Right renal pelvis (tissue), 4 donors: ENCODE measurements at places on chromosomes 4 and X. TPM values are rescaled to one million over a fixed set of nuclear protein-coding genes. Genes with fewer than 3 reads are reported as not detected.

The KLKB1 gene
- 1.1 TPM for polyA plus RNA-seq

The ARX gene
- polyA plus RNA-seq: not detected

The BBS12 gene
- 15.7 TPM for polyA plus RNA-seq

The ZIC3 gene
- not detected for polyA plus RNA-seq

DNA sequence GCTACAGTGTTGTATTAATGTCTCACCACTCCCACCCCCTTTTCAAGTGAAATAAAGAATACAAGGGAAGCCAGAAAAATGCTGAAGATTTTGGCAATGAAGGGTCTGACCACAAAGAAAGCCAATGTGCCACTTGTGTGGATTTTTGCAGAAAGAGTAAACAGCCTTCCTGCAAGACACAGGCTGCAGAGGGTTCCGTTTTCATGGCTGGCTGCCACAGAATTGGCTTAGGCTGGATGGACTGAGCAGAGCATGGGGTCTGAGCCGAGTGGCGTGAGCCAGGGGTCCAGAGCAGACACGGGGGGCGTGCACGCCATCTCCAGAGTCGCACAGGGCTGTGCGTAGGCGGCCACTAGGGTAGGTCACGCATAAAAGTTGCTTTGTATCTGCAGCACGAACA is 69.2 kb downstream of the MTNR1A start:
- no peak for DNase-seq

DNA sequence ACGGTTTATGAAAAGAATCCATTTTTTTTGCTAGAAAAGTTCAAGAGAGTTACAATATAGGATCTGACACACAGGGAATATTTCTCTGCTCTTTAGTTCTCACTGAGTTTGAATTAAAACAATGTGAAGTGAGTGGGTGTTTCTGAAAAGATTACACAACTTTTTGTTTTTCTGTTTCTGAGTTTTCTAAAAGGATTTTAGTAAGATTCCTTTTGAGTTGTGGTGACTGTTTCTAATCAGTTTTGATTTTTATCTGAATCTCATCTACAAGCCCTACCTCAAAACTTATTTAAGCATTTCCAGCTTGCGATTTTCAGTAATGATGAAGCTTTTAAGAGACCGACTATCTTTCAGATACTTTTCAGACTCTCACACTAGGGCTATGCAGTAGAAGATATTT is 141.7 kb downstream of the GPAT3 start:
- DNase-seq: no peak

- DNase-seq: no peak
Measured at GRCh38 chr4:86595426-86595805, 1.3 kb downstream of the PTPN13 start.

DNA sequence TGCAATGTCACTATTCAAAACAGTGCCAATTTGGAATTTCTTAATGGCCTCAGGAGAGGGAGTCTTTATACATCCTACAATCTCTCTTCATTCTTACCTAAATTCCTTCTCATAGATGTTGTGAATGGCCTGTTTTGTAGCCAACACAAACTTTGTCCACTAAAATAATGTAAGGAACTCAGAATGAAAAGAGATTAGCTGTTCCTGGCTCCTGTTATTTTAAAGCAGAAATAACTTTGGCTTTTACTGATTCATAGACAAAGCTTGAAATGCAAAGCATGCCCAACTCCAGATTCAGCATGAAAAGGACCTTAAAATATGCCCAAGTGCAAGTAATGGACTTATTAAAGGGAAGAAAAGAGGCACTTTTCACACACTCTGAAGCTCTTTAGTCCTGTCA is 146.0 kb upstream of the GPC4 start:
- no peak for DNase-seq

GRCh38 chr4:138223231-138223910 is 18.8 kb downstream of the SLC7A11 start:
- DNase-seq: no peak

- no peak for DNase-seq
Measured at GRCh38 chr4:138202686-138203085, 39.5 kb downstream of the SLC7A11 start.

DNA sequence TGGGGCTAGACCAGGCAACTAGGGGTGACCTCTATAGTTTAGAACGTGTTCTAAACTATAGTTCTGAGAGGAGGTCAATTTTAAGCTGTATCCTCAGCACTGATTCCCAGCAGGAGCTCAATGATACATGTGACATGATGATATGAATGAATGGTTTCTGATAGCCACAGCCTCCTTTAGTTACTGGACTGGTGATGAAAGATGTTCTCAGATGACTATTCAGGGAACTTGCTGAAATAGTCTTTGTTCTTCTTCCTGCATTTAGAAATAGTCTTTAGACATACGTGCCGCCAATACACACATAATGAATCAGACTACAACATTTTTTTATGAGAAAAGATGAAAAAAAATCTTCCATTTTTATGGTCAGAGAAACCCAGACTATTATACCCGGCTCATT is 116.3 kb upstream of the TMEM150C start:
- no peak for DNase-seq

GRCh38 chr4:20395160-20395773 is 143.6 kb downstream of the SLIT2 start:
- no peak for DNase-seq

- DNase-seq: no peak
Measured at GRCh38 chrX:69162361-69162865, 2.8 kb downstream of the PJA1 start.
